ENCODE measurements at places on chromosomes 2 and 18.

DNA sequence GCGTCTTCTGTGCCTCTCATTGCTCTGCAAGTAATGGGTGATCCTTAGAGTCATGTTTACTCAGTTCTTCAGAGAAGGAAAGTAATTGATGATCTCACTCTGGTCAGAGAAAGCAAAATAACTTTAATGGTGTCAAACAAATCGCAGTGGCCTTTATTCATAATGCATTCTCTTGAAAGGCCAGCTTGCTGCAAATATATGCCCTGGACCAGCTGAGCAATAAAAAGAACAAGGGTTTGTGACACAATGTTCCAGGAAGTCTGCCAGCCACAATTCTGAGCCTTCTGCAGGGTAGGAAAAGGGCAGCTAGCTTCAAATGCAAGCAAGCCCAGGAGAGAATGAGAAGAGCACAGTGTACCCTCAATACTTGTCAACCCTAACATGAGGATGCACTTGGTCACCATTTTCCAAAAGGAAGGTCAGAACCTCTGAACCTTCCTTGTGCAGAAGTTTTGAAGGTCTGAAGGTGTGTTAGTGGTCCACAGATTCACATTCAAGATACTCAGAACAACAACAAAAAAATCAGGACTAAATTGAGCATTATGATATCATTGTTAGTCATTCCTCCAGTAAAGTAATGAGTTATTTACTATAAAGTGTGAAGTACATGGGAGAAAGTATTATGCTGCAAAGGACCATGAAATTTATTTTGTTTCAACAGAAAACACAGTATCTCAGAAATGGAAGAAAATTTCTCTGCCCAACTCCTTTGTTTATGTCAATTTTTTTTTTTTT, 355.6 kb downstream of the PAX3 start:
- ATAC-seq, result no peak

- no peak for ATAC-seq
Measured at GRCh38 chr2:25331686-25332365, 9.9 kb downstream of the DNMT3A start.

GRCh38 chr2:182133195-182133891, 147.7 kb downstream of the PPP1R1C start:
- peak; percentile 50 for ATAC-seq

GRCh38 chr2:162291748-162292147, 26.7 kb downstream of the IFIH1 start:
- no peak for ATAC-seq

- ATAC-seq, result peak; percentile 86
Measured at GRCh38 chr2:80489717-80490116, 185.2 kb upstream of the LRRTM1 start.

DNA sequence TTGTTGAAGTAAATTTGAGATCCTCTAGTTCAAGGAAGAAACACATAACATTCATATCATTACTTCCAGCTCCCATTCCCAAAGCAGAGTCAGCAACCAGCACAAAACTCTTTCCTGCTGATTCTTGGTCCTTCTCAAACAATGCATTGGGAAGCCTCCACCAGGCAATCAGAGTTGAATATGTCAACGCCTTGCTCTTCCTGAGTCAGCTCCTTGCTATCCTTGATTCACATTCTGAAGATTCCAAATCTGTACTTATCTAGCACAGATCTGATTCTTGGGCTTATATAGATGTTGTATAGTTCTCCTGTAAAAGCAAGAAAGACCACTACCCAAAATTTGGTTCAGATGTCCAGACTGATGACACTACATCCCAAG, 29.6 kb downstream of the CFAP210 start:
- no peak for ATAC-seq

DNA sequence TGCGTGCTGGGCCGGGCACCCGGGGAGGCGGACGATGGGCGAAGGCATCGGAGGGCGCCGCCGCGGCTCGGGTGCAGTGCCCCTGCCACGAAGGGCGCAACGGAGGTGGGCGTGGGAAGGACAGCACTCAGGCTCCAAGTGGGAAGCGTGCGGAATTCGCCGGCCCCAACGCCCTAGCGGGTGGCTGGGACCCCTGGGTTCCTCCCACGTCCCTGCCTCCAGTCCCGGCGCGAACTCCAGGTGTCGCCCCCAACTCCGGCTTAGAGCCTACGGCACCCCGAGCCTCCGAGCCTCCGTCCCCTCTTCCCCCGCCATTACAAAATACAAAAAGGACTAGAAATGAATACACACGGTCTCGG, 1.3 kb downstream of the CYP27C1 start:
- ATAC-seq, result peak; percentile 57

DNA sequence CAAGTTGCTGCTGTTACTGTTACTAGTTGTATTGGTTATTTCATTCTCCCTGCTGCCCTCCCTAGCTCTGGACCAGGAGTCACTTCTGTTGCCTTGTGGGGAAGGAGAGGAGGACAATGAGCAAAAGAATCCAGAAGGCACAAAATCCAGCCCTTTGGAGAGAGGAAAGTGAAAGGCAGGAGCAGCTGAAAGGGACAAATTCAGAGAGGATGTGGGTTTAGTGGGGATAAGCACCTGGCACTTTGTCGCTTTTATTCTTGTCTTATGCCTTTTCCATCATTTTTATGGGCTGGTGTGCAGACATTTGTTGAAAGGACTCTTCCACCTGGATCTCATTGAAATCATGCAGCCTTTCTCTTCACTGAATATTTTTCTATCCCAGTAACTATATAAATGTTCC, 24.3 kb upstream of the LTBP1 start:
- ATAC-seq, result no peak

DNA sequence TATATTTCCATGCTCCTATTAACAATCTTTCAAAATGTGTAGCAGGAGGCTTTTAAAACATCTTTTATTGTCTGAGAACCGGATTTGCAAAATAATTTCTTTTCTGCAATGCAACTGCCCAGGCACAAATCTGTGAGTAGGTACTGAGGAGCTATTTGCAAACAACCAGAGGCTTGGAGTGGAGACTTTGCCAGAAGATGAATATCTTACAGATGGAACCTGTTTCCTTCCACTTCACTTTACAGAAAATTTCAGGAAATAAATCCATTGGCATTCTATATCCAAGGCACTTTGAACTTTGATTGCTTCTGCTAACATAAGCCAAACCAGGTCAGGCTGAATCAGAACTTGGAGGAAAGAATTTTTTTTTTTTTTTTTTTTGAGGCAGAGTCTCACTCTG, 237.4 kb upstream of the REV1 start:
- peak; percentile 66 for ATAC-seq

GRCh38 chr2:194723446-194723845, 933.6 kb upstream of the SLC39A10 start:
- no peak for ATAC-seq

DNA sequence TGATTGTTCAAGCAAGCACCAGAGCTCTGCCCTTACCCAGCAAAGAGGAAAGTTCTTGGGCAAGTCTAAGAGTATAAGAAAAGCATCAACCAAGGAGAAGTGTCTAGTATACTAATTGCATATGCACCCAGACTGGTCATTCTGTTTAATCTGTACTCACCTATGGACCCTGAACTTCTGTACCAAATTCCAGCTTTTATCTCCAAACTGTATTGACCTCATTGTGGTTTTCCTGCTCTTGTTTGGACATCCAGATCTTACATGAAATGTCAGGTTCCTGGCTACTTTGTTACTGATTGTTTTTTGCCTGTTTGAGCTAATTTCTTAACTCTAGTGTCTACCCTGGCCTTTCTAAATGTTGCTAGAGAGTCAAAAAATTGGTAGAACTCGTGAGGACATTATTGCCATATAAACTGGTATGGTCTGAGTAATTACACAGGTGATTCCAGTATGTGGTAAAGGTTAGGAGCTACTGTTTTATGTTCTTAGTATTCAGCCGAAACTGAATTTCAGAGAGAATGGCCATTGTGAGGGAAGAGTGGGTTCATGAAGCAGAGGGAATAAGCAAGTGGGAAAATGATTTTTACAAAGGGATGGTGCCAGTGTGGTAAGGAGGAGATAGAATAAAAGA, 146.3 kb downstream of the HNMT start:
- ATAC-seq, result no peak

GRCh38 chr2:239732666-239733010, 292.5 kb downstream of the NDUFA10 start:
- no peak for ATAC-seq

DNA sequence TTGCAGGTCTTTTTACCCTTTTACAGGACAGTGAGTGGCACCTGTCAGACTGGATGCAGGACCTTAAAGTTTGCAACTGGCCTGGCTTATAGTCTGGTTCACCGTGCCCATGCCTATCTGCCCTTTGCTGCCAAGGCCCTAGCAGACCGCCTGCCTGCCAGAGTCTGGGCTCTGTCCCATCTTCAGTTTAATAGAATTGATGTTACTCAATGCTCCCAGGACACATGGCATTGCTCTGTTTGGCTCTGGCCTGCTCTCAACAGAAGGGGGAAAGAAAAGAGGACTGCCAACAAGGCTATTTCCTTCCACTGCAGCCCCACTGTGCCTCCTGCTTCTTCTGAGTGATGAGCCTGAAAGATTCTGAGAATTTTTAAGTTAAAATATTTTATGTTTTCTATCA, 25.6 kb upstream of the TMEM178A start:
- peak; percentile 7 for ATAC-seq

GRCh38 chr18:34281722-34282121, 57.0 kb upstream of the NOL4 start:
- ATAC-seq, result no peak

DNA sequence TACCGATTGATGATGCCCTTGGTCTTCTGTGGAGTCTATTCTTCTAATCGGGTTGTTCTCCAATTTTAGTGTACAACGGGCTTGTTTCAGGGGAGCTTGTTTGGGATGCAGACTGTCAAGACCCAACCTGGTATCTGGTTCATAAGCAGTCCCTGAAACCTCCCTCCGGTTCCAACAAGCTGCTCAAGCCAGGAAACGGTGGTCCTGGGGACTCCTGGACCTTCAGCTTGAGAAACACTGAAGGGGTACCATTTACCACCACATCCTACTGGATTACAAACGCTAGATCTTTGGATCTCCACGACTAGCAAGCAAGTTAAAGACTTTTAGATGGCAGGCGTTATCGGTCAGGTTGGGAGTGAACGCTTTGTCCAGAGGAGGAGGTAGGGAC, 2.0 kb downstream of the BCL2 start:
- ATAC-seq, result no peak

- no peak for ATAC-seq
Measured at GRCh38 chr18:34805103-34805877, 95.2 kb downstream of the DTNA start.

GRCh38 chr18:57447154-57447621, 12.0 kb downstream of the ONECUT2 start:
- ATAC-seq, result no peak

DNA sequence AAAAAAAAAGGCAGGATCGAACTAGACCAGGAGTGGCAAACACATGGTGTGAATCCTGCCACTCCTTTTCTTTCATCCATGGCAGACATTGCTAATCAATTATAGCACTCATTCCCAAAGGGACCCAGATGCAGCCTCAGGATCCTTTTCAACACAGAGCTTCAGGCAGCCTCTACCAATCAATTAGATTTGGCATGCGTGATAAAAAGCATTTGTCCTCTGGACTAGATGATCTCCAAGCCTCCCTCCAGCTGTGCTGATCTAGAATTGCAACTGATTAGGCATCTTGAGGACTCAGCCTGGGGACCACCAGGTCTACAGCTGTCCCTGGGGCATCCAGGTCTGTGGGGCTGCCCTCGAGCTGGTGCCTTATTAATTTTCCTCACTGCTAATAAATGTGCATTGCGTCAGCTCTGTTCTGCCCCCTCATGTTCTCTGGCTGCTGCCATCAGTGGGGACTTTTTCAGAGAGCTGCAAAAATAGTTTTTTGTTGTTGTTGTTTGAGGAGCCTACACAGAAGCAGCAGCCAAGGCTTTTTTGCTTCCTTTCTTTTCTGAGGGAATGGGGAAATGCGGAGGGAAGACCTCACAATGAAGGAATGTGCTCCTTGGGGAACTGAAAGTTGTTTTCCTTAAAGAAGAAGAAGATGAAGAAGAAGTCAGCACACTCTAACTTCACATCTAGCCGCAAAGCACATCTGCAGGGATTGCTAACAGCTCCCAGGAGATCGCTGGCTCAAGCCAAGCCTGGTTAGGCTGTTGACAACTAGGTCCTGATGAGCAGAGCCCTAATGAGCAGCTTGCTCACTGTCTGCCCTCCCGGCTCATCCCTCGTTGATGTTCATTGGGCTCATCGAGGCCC, 8.8 kb upstream of the ATOH8 start:
- ATAC-seq, result no peak
